Stimulated activated CD4-positive, alpha-beta T cell treated with anti-CD3 and anti-CD28 coated beads, Interleukin-15, amount 100 ng/mL, for 24 hours (primary cell): ENCODE measurements at places on chromosomes 3 and 15.

- DNase-seq = peak; percentile 62
Observed at GRCh38 chr15:45129651-45130129, at the start of the genes DUOX1 and DUOXA1. TSS of gene DUOX1 (plus strand) at chr15:45129994. CDS start at chr15:45131967, 1,973 bp downstream. TSS of gene DUOXA1 (minus strand) at chr15:45129879. CDS start at chr15:45123014, 6,865 bp downstream.

- DNase-seq = no peak
Observed at GRCh38 chr15:39300451-39301153, 280.3 kb upstream of the THBS1 start.

DNA sequence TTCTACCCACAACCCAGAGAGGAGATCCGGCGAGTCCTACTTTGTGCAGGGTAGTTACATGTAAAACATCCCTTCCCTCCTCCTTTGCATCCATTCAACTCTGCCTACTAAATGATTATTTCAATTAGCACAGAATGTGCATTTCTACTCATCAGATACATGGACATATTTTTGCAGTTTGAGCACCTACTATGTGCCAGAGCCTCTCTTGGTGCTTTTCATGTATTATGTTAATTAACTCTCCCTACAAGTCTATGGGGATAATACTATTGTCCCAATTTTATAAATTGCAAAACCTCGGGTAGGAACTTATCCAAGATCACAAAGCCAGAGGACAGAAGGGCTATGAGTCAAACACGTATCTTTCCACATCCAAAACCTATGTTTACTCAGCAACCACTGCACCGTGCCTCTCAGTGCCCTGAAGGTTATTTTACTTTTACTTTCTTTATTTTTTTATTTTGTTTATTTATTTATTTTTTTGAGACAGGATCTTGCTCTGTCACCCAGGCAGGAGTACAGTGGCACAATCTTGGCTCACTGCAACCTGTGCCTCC is 432.8 kb downstream of the MAGI1 start:
- DNase-seq = no peak

GRCh38 chr15:92448370-92448769 is 54.7 kb downstream of the ST8SIA2 start:
- DNase-seq = no peak

DNA sequence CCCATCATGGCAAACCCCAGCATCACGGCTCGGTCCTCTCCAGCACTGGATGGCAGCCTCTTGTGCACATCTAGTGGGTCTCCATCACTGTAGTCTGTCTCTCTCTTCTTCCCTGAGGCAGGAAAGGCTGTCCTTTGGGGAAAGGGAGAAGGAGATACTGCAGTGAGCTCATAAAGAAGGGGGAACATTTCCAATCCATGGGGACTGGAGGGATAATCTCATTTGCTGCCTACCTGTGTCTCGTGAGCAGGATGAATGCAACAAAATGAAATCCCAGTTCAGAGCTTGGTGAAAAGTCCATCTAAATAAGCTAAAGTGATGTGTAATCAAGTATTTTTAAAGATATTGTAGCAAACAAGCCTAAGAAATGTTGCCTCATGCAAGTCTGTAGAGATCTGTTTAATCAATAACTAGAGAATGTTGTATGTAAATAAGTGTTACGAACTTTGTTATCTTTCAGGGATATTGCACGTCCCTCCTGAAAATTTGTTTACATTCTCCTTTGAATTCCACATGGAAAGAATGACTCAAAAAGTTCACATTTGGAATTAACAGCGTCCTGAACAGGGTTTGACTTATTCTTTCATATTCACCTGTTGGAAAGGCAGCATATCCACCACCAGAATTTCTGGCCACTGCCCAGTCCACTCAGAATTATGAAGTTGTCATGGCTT is at the start of gene KCNMB3:
Gene KCNMB3, minus strand, starts transcription at position 312 of the 674 bp plus-strand sequence. Its CDS starts 124 bp downstream, at position 188.
- no peak for DNase-seq

- DNase-seq = no peak
Observed at GRCh38 chr3:140762746-140763145, 84.9 kb downstream of the TRIM42 start.

DNA sequence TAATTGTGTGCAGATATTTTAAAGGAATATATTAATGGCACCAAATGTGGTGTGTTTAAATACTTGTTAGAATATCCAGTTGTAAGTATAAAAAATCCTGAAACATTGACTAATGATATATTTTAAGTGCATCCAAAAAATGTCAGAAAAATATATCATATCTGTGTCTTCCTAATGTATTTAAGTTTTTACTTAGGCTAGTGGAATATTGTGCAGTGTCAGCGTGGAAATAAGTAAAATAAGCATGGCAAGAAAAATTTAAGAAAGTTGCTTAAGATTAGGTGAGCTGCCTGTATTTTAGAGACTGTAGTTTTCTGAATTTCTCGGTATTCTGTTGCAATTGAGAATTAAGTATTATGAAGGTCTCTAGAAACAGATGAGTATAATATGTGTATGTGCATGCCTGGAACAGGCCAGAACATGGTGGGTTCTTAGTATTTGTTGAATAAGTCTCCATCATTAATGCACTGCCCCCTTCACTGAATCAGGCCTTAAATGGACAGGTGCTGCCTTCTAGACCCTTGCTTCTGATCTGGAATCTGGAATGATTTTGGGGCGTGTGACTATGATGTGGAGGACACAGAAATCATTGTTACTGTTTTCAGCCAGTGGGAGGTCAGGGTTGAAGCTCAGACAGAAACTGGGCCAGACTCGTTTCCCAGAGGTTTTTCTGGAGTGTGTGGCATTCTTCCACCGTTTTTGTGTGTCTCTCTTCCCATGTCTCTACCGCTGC is 86.1 kb downstream of the TRAK1 start:
- DNase-seq = no peak

DNA sequence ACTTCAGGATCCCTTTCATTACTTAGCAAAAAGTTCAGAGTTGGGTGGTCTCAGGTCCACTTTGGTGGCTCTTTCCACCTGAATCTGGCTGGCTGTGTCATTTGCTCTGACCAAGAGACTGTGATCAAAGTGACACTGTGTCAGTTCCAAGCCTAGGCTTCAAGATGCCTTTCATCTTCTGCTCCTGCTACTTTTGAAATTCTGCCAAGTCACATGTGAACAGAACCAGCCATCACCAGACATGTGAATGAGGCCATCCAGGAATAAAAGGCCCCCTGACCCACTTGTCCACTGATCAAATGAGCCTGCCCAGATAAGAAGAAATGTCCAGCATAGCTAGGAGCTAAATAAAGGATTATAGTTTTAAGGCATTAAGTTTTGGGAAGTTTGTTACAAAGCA is 132.2 kb downstream of the OSBPL10 start:
- DNase-seq = no peak

DNA sequence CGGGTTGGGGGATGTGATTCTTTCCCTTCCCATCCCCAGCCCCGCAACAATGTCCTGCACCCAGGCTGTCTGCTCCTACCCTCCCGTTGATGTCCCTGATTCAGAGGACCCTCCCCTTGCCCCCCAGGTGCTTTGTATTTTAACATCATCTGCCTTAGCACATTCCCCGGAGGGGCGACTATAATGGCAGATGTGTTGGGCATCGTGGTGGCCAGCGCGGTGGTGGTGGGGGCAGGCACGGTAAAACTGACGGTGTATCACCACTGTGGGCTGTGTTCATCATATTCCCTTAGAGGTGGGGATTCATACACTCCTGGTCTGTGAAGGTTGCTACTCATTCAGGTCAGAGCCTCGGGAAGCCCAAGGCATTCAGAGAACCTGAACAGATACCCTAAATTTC is 173.0 kb downstream of the ADAMTS17 start:
- no peak for DNase-seq

DNA sequence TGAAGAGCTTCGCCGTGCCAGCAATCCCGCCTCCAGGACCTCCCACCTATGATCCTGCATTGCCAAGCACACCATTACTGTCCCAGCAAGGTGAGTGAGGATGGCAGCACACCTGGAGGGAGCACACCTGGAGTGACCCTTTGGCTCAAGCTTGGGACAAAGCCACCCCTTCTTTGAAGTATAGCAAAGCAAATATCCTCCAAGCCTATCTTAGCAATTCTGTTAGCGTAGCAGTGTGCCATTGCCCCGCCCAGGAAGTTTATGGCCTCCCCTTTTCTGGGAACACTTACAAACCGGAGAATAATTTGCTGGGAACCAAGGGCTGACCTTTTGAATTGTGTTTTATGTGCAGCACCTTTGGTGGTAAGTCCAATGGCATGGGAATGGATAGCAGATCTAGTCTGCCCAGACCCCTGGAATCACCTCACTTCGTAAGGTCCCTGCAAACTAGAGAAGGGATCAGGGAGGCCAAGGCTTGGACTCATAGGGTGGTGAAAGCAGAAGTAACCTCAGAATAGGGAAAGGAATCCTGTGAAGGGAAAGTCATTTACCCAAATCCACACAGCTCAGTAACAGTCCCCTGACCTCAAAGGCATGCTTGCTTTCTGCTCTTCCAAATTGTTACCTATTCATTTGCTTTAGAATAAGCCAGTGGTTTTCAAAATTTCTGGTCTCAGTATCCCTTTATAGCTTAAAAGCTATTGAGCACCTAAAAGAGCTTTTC is 70.1 kb downstream of the HCN4 start:
- DNase-seq = no peak

- no peak for DNase-seq
Observed at GRCh38 chr15:65004993-65005392, 15.3 kb upstream of the SPG21 start.

GRCh38 chr3:13278783-13279531 is 141.2 kb downstream of the NUP210 start:
- no peak for DNase-seq

- DNase-seq = no peak
Observed at GRCh38 chr3:129501630-129502029, 26.8 kb upstream of the RHO start.

GRCh38 chr3:189355481-189356201 is 183.9 kb downstream of the TPRG1 start:
- peak; percentile 41 for DNase-seq

- peak; percentile 40 for DNase-seq
Observed at GRCh38 chr3:161221806-161222600, 892 bp downstream of the NMD3 start.

DNA sequence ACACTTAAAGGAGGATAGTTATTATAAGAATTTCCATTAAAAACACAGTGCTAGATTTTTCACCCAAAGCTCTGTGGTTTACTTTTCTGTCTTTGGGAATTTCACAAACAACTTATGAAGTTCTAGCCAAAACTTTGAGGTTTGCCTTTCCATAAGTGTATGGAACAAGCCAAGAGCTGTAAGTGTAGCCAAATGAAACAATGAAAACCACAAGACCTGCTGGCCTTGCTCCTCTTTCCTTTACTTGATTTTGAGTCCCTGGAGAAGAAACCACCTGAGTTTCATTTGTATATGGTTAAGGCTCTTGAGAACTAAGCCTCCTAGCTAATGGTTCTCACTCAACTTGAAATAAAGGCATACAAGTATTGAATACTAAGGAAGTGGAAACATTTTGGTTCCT is 365.3 kb upstream of the EPHA3 start:
- no peak for DNase-seq

GRCh38 chr15:41878355-41878699 is 15.5 kb downstream of the SPTBN5 start:
- no peak for DNase-seq

GRCh38 chr3:124627501-124627908 is 102.7 kb upstream of the UMPS start:
- DNase-seq = no peak

GRCh38 chr3:46383211-46383950 is 12.6 kb downstream of the CCR5 start:
- no peak for DNase-seq

DNA sequence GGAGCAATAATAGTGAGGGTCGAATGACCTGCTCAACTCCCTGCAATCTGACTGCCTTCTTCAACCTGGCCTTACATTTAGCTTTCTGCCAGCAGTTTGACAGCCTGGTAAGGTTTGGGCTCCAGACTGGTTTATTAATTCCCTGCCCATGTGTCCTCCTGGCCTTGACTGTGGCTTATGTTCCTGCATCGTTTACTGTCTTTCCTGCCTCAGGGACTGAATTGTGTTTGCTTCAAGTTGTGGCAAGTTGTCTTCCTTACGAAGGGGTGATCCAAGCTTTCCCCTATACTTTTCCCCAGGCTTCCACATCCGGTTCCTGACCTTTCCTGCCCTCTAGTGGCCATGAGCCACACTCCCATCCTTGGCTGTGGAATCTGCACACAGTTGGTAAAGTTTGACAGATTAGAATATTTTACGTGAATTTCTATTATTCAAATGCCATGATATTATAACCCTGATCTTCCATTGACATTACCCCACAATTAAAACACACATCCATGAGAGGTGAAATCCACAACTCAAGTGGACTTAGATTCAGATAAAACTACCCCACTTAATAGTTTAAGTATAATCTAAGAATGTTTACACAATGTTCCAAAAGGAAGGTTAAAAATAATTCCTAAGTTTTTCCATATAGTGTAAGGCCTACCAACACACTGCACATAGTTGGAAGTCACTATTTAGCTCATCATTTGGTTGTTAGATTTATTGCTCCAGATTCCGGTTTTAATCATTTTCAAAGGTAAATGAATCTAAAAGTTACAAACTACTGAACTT is 95.7 kb downstream of the NEDD4 start:
- DNase-seq = peak; percentile 21

DNA sequence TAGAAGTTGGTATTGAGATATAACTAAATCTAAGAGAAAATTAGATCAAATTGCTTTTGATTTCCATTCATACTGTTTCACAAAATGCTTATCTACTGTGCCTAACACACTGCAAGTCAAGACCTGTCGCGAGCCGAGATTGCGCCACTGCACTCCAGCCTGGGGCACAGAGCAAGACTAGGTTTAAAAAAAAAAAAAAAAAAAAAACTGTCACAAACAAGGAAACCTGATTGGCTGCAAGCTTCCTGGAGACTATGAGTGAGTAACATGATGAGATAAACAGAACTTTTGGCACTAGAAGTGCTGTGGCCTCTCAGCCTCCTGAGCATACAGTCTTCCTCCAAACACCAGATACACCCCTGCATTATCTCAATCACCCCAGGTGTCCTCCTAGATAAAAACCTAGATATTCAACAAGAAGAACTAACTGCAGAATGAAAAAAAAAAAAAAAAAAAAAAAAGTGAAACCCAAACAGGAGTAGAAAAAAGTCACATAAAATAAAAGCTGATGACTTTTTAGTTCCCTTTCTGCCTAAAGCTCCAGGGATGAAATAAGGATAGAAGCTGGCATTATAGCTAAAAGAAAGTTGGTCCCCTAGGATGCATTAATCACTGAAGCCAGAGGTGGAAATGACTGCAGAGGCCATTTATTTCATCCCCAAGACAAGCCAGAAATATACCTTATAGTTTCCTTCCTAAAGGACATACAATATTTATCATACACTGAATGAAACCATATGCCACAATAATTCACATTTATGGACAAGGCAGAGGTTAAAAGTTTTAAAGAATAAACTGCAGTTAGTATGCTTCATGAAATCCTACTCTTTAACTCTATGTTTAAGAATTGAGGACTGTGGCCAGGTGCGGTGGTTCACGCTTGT is 82.4 kb downstream of the P3H2 start:
- DNase-seq = no peak

DNA sequence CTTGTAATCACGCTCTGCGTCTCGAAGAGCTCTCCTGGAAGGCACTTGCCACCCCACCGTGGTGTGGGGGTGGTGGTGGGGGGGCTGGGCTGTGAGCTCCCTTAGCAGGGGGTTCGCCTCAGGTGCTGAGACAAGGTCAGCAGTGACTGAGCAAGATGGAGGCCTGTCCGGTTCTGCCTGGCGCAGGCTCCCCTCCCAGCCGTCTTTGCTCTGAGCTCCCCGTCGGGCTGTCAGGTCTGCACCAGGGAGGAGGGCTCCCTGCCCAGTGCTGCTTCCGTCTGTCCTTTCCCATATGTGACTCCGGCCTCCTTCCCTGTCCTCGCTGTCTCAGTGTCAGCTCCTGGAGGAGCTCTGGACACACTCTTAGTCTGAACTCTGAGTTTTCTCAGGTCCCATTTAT is 80.0 kb downstream of the PLXNA1 start:
- no peak for DNase-seq

- no peak for DNase-seq
Observed at GRCh38 chr3:112687211-112687610, 46.3 kb upstream of the CCDC80 start.

- DNase-seq = peak; percentile 56
Observed at GRCh38 chr3:101643861-101644613, 32.9 kb downstream of the ZBTB11 start.
